Pulmonary artery endothelial cell (primary cell): ENCODE measurements at places on chromosomes 1 and 21.

- peak; percentile 19 for DNase-seq
Observed at GRCh38 chr1:33094971-33095604, 14.1 kb downstream of the AZIN2 start.

- DNase-seq, result no peak
Observed at GRCh38 chr1:166978821-166979220, 3.5 kb upstream of the ILDR2 start.

DNA sequence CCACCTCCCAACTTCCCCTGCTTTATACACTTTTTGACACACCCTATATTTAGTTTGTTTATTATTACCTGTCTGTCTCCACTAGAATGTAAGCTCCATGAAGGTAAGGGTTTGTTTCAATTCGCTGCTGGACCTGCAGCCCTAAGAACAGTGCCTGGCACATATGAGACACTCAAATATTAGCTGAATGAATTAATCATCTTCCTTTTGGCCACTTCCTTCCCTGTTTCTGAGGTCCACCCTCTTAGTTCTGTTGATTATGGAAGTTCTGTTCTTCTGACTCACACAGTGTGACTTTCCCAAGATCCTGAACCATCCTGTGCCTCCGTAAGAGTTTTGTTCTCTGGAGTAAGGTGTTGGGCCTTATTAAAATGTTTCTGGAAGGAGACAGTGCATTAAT, 40.4 kb upstream of the GJA5 start:
- DNase-seq, result peak; percentile 8

DNA sequence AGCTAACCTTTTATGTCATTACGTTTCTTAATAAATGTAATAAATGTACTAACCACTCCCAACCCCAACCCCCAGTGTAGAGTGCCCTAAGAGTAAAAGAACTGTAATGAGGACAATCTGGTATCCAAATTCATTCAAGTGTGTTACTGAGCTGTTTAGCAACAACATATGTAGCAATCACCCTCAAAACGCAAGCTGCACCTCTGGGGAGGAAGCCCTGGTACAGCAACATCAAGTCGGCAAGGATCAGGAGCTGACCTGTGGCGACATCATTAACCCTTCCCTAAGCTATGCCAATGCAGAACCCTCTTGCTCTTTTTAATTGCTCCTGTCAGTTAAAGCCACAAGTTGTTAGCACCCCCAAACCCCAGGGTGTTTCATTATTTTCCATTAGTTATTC, 47.1 kb downstream of the STX6 start:
- no peak for DNase-seq

DNA sequence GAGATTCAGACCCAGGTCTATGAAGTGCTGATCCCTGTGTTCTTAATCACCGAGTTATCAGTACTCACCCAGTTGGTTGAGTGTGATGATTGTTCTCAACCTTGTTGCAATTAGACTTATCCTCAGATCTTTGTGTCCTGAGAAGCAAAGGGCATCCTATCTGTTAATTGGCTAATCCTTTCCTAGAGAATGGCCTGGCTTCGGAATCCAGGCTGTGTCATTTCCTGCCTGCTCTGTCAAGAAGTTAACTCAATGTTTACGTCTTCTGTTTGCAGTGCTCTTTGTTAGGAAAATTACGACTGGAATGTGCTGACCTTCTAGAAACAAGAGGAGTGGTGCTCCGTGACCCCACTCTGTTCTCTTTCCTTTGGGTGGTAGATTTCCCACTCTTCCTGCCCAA, 14.7 kb downstream of the GAS5 start:
- peak; percentile 90 for DNase-seq

- no peak for DNase-seq
Observed at GRCh38 chr1:119906927-119907652, 10.8 kb upstream of the ADAM30 start.

DNA sequence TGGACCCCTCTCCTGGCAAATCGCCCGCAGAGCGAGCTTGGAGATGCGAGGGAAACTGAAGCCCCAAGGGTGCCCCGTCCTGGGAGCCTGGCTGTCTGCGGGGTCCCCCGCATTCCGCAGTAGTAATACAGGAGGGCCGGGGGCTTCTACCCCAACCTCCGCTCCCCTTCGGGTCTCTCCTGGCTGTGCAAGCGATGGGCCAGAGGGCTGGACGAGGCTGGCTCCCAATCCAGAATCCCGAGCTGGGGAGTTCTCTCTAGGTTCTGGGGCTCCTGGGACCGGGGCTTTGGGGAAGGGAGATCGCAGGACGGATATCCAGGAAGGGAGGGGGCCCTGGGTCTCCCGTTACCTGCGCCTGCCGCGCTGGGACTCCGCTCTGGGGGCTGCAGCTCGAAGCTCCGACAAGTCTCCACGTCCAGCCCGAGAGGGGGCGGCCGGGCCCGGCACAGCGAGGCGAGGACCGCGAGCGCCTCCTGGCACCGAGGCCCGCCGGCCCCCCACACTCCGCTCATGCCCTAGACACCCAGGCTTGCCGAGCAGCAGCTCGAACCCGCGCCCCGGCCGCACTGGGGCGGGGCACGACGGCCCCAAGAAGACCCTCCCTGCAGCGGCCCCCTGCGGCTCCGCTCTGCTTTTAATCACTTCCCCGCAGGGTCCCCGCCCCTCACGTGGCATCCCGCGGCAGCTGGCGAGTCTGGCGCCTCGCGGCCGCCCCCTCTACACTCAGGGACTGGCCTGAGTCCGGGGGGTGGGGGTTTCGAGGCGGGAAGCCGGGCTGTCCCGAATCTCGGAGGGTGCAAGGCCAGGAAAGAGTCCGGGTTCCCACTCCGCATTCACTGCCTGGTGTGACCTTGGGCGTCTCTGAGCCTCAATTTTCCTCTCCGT, at the start of gene SYT6:
Gene SYT6 (minus strand): TSS at position 609 of the 885 bp plus-strand sequence. CDS start 97 bp downstream, at position 512.
- DNase-seq, result no peak
